ENCODE measurements at places on chromosomes 1 and 21. TPM values are rescaled to one million over a fixed set of nuclear protein-coding genes. Genes with fewer than 3 reads are reported as not detected.

- DNase-seq: no peak
- peaks cover 17% of the 10 kb centered on the region for H3K4me1 ChIP-seq
- H3K27ac ChIP-seq: no peak overlapping the region
- H3K4me3 ChIP-seq: no peak overlapping the region
- H3K27me3 ChIP-seq: no peaks in the 10 kb centered on the region
Measured at GRCh38 chr1:169491845-169492281, 6.1 kb upstream of the SLC19A2 start.

GRCh38 chr1:82185084-82185483 is 384.4 kb downstream of the ADGRL2 start:
- DNase-seq: no peak
- H3K4me3 ChIP-seq: no peak overlapping the region
- H3K27ac ChIP-seq: peak overlapping the region; percentile 67
- H3K4me1 ChIP-seq: peaks cover 24% of the 10 kb centered on the region
- no peaks in the 10 kb centered on the region for H3K36me3 ChIP-seq

GRCh38 chr1:182644886-182645285 is 39.5 kb downstream of the RGS8 start:
- H3K27ac ChIP-seq: no peak overlapping the region
- H3K4me3 ChIP-seq: no peak overlapping the region
- H3K27me3 ChIP-seq: no peaks in the 10 kb centered on the region
- H3K36me3 ChIP-seq: no peaks in the 10 kb centered on the region
- DNase-seq: no peak

DNA sequence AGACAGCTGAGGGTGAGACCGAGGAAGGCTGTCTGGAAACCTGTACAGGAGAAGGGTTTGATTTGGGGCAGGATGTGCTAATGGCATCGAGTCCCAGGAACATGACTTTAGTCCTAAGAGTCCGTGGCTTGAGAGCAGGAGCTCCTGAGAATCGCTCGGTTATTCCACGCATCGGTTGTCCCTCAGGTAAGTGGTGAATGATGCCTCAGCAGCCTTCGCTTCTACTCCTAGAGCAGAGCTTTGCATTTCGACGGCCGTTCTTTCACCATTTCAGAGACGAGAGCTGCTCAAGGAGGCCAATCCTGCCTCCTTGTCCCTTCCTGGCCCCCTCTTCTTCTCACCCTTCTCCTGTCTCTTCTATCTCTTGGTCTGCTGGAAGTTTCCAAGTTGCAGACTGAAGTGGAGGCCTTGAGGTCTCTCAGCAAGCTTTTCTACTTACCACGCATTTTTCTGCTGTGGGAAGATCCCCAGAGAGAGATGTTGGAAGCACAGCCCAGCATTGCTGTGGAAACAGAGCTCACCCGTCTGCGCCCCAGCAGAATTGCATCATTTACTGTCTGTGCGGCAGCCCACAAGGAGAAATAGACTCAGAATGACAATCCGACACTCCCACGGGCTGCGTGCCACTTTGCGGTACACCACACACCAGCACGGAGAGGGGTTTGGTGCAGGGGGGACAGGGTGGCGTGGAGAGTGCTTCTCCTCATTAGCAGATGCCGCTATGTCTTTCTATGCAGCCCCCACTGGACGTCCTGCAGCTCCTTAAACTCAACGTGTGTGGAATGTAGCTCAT is 270.7 kb upstream of the C1orf174 start:
- peaks cover 5% of the 10 kb centered on the region for H3K4me1 ChIP-seq
- H3K27ac ChIP-seq: no peak overlapping the region
- DNase-seq: no peak
- H3K4me3 ChIP-seq: no peak overlapping the region

- H3K27me3 ChIP-seq: peaks cover 3% of the 10 kb centered on the region
- no peak for DNase-seq
- H3K36me3 ChIP-seq: no peaks in the 10 kb centered on the region
- H3K4me3 ChIP-seq: no peak overlapping the region
Measured at GRCh38 chr1:84907095-84907827, 14.3 kb upstream of the LPAR3 start.

GRCh38 chr21:31195334-31196015 is 148.6 kb downstream of the TIAM1 start:
- no peaks in the 10 kb centered on the region for H3K4me1 ChIP-seq
- no peaks in the 10 kb centered on the region for H3K27me3 ChIP-seq
- H3K4me3 ChIP-seq: no peak overlapping the region
- H3K27ac ChIP-seq: no peak overlapping the region
- no peak for DNase-seq
- peaks cover 19% of the 10 kb centered on the region for H3K36me3 ChIP-seq

- H3K4me3 ChIP-seq: no peak overlapping the region
- H3K27ac ChIP-seq: no peak overlapping the region
Measured at GRCh38 chr21:15326032-15326867, 261.4 kb upstream of the NRIP1 start.

GRCh38 chr1:178660461-178660860 is 64.6 kb upstream of the RALGPS2 start:
- peaks cover 14% of the 10 kb centered on the region for H3K4me1 ChIP-seq
- H3K4me3 ChIP-seq: no peak overlapping the region
- no peak overlapping the region for H3K27ac ChIP-seq
- H3K27me3 ChIP-seq: peaks cover 1% of the 10 kb centered on the region

GRCh38 chr1:156703336-156703735 is 2.0 kb downstream of the CRABP2 start:
- peak overlapping the region; percentile 79 for H3K27ac ChIP-seq
- peak overlapping the region; percentile 84 for H3K4me3 ChIP-seq

DNA sequence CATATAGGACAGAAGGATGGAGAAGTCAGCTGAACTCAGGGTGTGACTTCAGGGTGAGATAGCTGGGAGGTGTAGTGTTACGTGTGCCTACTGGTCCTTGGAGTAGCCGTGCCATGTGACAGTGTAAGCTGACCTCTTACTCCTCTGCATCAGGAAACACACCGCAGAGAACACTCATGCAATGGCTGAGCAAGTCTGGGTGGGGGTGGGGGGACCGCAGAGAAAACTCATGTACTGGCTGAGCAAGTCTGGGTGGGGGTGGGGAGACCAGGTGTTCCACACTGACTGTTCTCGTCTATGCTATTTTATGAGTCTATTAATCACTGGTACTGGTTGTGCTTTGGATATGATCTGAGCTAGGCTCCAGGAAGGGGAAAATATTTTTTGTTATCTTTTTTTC is 233.1 kb downstream of the PAPPA2 start:
- no peaks in the 10 kb centered on the region for H3K27me3 ChIP-seq
- H3K36me3 ChIP-seq: no peaks in the 10 kb centered on the region
- no peak for DNase-seq
- no peak overlapping the region for H3K27ac ChIP-seq
- no peak overlapping the region for H3K4me3 ChIP-seq

DNA sequence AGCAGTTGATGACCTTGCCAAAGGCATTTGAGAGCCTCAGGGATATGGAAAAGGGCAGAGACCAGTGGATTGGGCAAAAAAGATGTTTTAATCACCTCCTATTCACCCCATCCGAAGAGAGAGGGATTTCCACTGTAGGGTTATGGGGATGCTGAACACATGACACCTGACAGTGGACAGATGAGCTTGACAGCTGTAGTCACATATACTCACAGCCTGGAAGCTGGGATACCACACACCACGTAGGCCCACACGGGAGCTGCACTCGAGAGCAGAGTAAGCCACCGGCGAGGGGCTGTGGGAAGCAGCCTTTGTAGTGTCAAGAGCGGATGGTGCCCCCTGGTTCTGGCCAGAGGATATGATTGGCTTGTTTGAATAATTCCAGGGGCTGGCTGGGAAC is 20.0 kb downstream of the ZBTB40 start:
- no peak for DNase-seq
- no peak overlapping the region for H3K4me3 ChIP-seq
- H3K27ac ChIP-seq: no peak overlapping the region
- H3K36me3 ChIP-seq: no peaks in the 10 kb centered on the region
- H3K27me3 ChIP-seq: no peaks in the 10 kb centered on the region

DNA sequence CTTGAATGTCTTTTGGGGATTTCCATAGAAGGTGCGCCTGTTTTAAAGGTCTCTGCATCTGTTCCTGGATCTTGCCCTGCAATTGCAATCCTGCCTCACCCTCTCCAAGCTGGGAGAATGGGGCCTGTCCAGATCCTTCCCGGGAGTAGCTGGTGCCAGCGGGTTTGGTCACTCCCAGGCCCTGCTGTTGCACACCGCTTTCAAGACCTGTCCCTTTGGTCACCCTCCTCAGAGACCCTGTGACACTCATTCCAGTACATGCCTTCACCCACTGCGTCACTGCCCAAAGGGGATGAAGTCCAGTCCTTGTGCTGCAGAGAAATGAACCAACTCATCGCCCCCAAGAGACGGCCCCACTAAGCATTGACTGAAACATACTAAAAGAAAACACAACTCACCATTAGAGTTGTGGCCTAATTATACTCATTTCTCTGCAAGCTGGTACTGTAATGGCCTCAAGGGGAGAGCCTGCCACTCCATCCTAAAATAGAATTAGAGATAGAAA is 1.9 kb upstream of the IRF2BP2 start:
- H3K27me3 ChIP-seq: no peaks in the 10 kb centered on the region
- peak overlapping the region; percentile 100 for H3K27ac ChIP-seq
- H3K36me3 ChIP-seq: peaks cover 14% of the 10 kb centered on the region
- H3K4me1 ChIP-seq: peaks cover 67% of the 10 kb centered on the region
- no peak for DNase-seq

DNA sequence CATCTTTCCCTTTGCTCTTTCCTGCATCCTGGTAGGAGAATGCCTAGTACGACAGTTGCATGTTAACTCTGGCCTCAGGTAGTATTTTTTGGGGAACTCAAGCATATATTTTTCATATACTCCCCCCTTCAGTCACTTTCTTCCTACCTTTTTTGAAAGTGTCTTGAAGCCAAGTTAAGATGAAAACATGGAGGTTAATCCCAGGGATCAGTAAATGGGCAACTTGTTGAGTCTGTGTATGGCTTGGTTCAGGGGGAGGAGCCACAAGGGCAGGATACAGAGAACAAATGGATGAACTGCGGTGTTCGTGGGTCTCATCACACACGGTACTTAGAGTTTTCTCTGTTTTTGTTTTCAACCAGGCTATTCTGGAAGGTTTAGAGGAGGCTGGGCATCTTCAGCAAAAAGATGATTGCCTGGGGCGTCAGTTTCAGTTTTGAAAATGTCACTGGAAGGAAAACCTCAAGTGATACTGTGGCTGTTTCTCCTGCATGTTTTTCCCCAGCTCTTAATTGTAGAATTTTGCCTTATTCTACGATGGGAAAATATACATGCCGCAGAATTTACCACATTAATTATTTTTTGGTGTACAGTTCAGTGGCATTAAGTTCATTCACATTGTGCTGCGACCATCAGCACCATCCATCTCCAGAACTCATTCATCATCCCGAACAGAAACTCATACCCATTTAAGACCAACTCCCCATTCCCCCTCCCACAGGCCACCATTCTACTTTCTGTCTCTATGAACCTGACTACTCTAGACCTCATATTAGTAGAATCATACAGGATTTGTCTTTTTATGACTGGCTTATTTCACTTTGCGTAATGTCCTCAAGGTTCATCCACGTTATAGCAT is 71.5 kb downstream of the MAP10 start:
- H3K27me3 ChIP-seq: no peaks in the 10 kb centered on the region
- H3K4me1 ChIP-seq: peaks cover 18% of the 10 kb centered on the region
- DNase-seq: peak; percentile 10
- H3K36me3 ChIP-seq: no peaks in the 10 kb centered on the region

DNA sequence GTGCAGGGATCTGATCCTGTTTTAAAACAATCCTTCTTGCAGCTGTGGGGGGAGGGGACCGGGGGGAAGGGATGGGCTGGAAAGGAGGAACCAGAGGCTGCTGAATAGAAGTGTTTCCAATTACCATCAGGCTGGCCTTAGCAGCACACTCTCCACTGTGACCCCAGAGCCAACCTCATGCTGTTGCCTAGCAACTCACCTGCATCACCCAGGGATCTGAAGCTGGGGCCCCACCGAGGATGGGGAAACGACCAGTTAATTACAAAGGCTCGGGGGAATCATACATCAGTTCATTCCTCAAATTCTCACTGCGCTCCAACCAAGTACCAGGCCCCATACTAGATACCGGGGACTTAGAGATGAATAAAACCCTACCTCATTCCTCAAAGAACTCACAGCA is 11.9 kb upstream of the GPX7 start:
- H3K27ac ChIP-seq: no peak overlapping the region
- no peak overlapping the region for H3K4me3 ChIP-seq
- no peaks in the 10 kb centered on the region for H3K36me3 ChIP-seq

DNA sequence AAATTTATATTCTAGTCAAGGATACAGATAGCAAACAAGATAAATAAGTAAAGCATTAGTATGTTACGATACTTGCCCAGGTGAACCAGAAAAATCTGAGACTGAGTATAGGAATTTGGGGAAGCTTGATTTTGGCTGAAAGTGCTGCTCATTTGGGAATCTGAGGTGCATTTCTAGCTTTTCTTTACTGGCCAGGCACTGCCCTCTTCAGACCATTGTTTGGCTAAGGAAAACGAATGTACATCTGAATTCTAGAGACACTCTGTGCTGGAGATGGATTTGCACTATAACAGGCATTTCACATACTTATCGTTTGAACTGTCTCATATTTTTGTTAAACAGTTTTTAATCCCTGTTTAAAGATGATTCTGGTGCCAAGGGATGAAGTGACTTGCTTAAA is 23.4 kb downstream of the ARID1A start:
- peaks cover 66% of the 10 kb centered on the region for H3K4me1 ChIP-seq
- peak overlapping the region; percentile 80 for H3K27ac ChIP-seq
- DNase-seq: no peak
- H3K27me3 ChIP-seq: no peaks in the 10 kb centered on the region
- no peak overlapping the region for H3K4me3 ChIP-seq
- H3K36me3 ChIP-seq: peaks cover 6% of the 10 kb centered on the region

DNA sequence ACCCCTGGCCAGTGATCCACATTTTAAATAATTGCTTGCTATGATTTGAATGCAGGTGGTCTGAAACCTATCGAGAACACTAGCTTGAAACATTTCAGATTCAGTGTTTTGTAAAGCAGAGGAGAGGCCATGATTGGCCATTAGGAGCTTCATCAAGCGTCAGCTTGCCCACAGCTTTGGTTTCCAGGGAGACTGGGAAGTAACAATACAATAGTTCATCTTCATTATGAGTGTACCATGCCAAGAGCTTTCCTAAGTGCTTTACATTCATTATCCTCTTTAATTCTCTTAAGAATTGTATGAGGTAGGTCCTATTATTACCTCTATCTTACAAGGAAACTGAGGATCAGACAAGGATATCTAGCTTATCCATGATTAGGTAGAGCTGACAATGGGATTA is 27.7 kb upstream of the ATP5PO start:
- peaks cover 37% of the 10 kb centered on the region for H3K4me1 ChIP-seq
- peaks cover 22% of the 10 kb centered on the region for H3K36me3 ChIP-seq
- no peaks in the 10 kb centered on the region for H3K27me3 ChIP-seq
- DNase-seq: no peak
- no peak overlapping the region for H3K4me3 ChIP-seq
- no peak overlapping the region for H3K27ac ChIP-seq

The PLA2G5 gene
- total RNA-seq: not detected

The AADACL3 gene
- total RNA-seq: not detected

The C1QTNF12 gene
- 10.2 TPM for total RNA-seq

The ITSN1 gene
- total RNA-seq: 74.3 TPM

The MAP10 gene
- total RNA-seq: 2.2 TPM

Data from mesothelial cell of epicardium (in vitro differentiated cells).